Esophagus muscularis mucosa (tissue), 4 donors: ENCODE measurements at places on chromosomes 7 and 10.

DNA sequence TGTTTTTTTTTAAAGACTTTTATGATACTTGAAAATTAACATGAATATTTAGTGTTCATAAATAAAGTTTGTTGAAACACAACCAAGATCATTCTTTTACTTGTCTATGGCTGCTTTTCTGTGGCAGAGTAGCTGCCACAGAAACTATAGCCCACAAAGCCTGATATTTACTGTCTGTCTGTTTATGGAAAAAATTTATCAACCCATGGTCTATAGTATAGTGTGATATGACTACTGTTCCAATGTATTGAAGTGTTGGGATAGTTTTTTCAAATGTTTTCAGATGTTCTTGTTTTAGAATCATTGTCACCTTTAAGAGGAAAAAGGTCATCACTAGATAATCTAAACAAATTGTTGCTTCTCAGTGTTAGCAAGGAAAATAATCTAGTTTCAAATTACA, 10.8 kb downstream of the TFAM start:
- no peak for DNase-seq

GRCh38 chr10:119415536-119416503, 126.7 kb downstream of the RGS10 start:
- DNase-seq: no peak

- no peak for DNase-seq
Observed at GRCh38 chr7:2049111-2049781, 183.5 kb downstream of the MAD1L1 start.

DNA sequence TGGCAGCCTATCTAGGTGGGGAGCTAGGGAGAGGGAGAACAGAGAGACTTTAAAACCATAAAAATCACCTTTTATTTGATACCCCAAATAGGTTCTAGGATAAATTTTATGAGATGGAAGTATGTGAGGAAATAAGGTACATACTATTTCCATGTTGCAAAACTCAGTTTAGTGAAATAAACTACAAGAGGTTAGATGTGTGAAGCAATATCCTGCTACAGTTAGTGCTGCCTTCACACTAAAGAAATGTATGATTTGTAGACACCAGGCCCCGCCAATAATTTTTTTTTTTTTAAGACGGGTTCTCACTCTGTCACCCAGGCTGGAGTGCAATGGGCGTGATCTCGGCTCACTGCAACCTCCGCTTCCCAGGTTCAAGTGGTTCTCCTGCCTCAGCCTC, 34.4 kb upstream of the RSBN1L start:
- DNase-seq: no peak

DNA sequence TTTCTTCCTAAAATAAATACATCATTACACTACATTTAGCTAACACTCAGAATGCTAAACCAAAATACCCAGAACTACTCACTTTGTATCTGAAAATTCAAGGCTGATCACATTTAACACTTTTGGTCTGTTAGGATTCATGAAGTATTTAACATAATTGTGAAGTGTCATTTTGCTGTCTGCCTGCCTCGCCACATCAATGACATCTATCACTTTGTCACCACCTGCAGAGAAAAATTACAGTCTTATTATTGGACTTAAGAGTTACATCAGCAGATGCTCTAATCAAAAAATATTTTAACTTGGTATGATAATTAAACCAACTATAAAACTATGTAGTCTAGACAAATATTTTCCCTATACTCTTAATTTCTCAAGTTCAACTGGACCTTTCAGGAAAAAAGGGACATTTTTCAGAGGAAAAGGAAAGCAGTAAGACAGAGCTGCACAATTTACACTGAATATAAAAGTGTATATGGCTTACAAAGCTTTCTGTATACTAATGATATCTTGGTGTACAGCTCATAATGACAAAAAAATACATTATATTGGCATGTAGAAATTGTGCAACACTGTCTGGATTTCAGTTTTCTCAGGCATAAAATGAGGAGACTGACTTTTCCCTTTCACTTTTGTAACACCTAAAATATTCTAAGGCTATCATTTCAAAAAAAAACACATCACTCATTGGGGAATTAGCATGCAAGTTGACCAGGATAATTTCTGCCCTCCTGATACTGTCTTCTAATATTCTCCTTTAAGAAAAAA, 49.2 kb downstream of the KDM7A start:
- DNase-seq: no peak

GRCh38 chr10:451021-451471, 238.4 kb downstream of the DIP2C start:
- DNase-seq: no peak

GRCh38 chr7:2037301-2037807, 195.4 kb downstream of the MAD1L1 start:
- DNase-seq: no peak
